ENCODE measurements at places on chromosomes 3 and 15.
A peak's percentile ranks its signal among the peaks of the same experiment; 100 is the strongest.

GRCh38 chr3:158359339-158359738, 211.7 kb upstream of the MLF1 start:
- DNase-seq: no peak

DNA sequence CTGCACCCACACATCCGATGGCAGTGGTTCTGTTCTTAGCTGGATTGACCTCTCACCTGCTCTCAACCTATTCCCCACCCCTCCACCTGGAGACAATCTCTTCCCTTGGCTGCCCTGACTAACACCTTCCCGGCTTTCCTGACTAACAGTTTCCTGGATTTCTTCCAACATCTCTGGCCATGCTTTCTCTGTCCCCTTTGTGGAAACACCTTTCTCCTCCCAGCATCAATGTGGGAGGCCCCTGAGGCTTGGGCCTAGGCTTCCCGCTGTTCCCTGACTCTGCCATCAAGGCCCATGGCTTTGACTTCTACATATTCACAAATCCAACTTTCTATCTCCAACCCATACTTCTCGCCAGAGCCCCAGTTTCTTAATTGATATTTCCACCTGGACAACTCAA, 142.8 kb upstream of the ATP2B2 start:
- DNase-seq: no peak

- no peak for DNase-seq
Measured at GRCh38 chr15:82871358-82871757, 61.9 kb downstream of the WHAMM start.

DNA sequence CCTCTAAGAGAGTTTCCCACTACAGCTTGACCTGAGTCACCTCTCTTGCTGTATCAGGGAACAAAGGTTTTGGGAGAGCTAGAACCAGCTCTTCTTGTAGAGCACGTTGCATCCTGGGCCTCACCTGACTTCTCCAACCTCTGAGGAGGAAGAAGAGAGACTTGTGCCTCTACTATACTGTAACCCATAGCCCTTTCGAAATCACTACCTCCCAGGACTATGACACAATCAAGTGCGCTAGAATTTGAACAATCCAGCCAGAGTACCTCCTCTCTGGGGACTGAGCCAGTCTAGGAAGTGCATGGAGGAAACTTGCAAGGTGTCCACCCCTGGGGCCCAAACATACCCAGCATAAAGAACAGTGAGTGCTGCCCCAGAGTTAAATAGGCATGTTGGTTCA, 192.8 kb upstream of the BHLHE40 start:
- DNase-seq: no peak

DNA sequence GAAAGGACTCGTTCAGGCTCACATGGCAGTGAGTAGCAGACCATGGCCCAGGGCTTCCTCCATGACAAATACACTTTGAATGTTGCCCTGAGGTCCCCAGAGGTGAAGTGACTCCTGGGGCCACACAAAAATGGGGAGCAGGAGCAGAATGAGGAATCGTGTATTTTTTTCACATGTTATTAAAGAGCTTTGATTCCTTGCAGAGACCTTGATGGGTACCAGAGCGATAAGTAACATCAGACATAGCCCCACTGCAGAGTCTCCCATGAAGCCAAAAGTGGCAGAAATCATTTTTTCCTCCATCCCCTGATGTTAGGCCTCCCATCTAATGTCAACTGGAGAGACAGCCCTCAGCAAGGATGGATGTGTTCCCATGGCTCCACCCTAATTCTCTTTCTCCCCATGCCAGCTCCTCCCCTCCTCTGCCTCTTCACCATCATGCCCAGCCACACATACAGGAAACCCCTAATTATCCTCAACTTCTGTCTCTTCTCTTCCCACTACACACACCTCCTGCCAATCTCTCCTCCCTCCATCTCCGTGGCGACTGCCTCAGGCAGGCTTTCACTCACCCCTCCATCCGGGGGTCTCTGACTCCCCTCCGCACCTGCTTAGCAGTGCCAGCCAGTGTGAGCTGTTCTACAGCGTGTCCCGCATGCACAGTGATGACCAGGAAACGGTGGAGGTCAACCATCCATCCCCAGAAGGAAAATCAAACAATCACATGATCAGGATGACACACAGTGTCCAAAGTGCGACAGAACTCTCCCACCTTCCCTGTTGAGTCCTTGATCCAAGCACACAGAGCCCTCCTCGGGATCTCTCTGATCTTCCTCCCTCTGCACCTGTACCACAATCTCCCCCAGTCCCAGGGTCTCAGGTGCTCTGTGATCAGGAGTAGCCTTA, 7.1 kb upstream of the SSUH2 start:
- no peak for DNase-seq

- DNase-seq: peak; percentile 79
Measured at GRCh38 chr3:193788189-193788991, 195.4 kb downstream of the OPA1 start.

GRCh38 chr3:111794711-111795110, 64.4 kb upstream of the PHLDB2 start:
- no peak for DNase-seq

GRCh38 chr3:16865335-16865734, 19.4 kb upstream of the PLCL2 start:
- DNase-seq: no peak

DNA sequence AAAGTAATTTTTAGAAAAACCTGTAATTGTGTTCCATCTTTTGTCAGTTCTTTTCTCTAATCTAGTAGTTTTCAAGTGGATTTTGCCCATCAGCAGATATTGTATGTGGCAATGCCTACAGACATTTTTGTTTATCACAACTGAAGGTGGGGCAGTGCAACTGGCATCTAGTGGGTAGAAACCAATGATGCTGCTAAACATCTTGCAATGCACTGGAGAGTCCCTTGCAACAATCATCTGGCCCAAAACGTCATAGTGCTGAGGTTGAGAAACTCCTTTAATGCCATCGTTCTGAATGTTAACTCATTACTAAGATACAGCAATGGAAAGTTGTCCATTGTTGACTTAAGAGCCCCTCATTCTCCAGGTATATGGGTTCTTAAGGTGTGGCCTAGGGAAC, 80.1 kb downstream of the BTD start:
- DNase-seq: no peak

Data from GM20000 (cell line).